ENCODE measurements at places on chromosomes 1 and 21.

DNA sequence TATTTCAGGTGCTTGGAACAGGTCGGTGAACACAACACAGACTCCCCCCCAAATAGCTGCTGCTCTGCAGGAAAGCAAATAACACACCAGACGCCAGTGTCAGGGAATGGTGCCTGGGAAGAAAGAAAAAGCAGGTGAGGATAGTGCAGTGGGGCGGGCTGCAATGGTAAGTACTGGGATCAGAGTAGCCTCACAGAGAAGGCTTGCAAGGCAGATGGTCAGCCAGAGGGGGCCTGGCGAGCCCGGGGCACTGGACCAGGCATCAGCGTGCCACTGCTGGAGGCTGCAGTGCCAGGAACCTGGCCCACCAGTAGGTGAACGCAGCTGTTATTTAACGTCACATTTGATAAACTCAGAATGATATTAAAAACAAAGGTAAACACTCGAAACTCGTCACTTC lies 60.0 kb downstream of the POFUT2 start:
- no peak for DNase-seq

GRCh38 chr1:164836614-164837018 lies 277.6 kb downstream of the PBX1 start:
- no peak for DNase-seq

GRCh38 chr21:39003982-39004633 lies 179.1 kb downstream of the PSMG1 start:
- DNase-seq: no peak

DNA sequence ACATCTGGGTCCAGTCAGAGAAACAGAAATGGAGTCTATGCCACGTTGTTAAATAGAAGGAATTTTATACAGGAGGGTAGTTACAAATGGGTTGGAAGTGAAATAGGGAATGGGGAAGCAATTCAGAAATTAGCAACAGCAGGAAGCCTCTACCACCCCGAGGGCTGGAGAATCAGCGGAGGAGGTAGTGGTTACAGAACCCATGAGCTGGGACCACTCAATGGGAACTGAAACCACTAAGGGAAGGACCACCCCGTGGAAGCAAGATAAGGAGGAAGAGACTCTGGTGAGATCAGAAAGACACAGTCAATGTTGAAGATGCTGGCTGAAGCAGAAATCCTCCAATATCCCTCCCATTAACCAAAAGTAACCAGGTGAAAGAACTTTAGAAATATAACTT lies 15.5 kb upstream of the MAST2 start:
- DNase-seq: no peak

DNA sequence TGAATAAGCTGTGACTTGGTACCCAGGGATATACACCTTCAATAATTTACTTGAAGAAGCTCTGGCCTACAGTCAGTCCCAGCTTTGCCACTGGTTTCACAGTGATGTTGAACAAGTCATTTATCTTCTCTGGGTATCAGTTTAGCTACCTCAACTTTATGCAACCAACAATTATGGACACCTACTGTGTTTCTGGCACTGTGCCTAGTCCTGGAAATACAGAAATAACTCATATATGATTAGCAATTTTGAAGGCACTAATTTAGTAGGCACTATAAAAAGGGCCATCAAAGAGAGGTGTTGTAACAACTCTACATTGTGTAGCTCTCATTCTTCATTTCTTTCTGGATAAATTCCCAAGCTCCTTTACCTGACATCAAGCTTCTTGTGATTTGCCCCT lies 88.6 kb upstream of the SPATA6 start:
- DNase-seq: no peak

DNA sequence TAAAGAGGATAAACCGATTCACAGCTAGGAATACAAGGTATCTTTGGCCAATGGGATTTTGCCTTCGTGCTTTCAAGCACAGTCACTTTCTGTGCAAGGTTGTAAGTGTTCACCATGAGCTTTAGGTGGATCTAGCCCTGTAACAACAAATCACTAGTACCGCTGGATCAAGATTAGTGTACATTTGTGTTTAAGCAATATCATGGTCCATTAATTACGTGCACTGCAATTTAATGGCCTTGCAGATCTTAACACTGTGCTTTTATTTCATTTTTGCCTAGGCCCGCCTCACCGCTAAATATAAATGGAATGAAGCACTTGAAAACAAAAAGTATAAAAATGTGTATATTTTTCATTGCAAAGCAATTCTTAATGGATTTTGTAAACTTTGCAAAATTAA lies 461.1 kb downstream of the DSCAM start:
- DNase-seq: no peak

DNA sequence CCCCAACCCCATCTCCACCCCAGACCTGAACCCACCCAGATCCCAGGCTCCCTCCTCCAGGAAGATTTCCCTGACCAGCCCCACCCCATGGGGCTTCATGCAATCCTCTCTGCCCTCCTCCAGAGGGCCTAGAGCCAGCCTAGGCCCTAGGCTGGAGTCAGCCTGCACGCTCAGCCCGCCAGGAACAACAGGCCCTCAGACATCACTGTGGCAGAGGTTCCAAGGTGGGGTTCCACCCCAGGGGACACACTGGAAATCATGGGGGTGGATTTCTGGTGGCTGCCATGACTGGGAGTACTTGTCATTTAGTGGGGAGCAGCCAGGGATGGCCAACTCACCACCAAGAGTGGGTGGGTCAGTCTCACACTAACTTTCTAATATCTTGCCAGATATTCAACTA lies 122.0 kb downstream of the GLIS1 start:
- DNase-seq: no peak

- peak; percentile 49 for DNase-seq
These were observed 648 bp downstream of the ATP1A1 start for GRCh38 chr1:116373431-116374352.

DNA sequence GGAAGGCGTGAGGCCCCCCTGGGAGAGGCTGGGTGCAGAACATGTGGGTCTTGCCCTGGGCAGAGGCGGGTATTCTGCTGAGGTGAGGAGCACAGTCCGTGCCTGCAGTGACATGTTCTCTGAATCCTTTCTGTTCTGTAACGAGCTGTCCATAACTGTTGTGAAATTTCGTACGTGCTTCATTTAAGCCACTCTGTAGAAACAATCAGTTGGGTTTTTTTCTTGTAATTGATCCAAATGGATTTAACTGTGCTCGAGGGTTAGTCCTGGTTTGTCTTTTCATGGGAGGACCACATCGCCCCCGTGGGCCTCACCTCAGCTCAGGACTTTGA lies 45.4 kb upstream of the DIP2A start:
- DNase-seq: no peak

DNA sequence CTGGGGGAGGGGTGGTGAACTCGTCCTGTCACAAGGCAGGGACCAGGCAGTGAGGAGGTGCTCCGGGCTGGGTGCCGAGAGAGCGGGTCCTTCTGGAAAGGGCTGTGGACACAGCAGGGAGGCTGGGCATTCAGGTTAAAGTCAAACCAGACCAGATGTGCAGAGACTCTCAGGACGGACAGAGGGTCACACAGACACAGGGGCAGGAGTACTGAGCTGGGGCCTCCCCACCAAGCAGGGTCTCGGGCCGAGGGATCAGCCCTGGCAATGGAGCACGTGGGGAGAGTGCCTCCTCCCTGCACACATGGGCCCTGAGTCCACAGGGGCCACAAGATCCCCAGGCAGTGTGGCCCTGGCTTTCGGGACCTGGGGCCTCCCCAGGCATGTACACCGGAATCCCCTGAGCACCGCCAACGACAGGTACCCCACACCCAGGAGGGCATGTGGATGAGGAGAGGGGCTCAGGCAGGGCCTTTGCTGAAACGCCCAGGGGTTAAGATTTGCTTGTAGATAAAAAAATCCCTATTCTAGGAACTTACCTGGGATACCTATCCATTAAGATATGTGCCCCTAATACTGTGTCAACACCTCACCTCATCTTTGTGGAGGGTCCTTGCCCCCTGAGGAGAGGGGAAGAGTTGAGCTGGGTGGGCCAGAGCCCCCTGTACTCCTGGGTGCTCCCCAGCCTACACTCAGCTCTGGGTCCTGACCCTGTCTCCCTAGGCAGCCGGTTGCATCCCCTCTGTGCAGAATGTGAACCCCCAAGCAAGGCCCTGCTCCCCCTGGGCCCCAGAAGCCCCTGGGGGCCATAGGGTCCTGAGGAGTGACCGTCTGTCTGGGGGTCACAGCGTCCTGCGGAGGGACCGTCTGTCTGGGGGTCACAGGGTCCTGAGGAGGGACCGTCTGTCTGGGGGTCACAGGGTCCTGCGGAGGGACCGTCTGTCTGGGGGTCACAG lies 46.9 kb upstream of the ADARB1 start:
- DNase-seq: no peak

- no peak for DNase-seq
These were observed 169.5 kb upstream of the USP24 start for GRCh38 chr1:55384637-55385036.

GRCh38 chr1:113185463-113186104 lies 112.6 kb downstream of the LRIG2 start:
- no peak for DNase-seq

DNA sequence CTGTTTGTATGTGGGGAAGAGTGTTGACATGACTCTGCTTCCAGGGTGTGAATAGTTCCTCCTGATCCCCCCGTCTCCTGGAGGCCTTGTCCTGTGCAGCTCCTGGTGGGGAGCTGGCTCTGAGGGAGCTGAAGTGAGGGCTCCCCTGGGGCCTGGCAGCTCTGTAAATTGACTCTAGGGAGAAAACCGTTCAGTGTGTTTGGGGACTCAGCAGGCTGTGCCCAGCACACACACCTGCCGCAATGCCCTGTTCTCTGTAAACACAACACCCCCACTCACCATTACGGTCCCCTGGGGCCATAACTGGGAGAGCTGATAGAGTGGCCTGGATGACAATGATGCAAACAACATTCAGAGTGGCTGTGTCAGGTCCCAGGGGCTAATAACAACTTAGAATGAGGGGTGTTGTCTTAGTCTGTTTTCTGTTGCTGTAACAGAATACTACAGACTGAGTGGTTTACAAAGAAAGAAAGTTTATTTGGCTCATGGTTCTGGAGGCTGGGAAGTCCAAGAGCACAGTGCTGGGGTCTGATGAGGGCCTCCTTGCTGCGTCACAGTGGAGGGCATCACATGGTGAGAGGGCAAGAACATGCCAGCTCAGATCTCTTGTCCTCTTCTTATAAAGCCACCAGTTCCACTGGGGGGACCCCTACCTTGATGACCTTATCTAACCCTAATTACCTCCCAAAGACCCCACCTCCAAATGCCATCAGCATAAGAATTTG lies 15.3 kb downstream of the ADORA1 start:
- no peak for DNase-seq

- DNase-seq: no peak
These were observed 744 bp upstream of the DDX20 start for GRCh38 chr1:111754984-111755330.

DNA sequence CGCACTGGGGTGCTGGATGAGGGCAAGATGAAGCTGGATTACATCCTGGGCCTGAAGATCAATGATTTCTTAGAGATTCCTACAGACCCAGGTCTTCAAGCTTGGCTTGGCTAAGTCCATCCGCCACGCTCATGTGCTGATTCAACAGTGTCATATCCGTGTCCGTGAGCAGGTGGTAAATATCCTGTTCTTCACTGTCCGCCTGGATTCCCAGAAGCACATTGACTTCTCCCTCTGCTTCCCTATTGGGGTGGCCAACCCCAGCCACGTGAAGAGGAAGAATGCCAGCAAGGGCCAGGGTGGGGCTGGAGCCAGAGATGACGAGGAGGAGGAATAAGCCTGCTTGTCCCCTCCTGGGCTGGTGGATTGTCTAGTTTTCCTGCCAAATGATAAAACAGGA lies 2.2 kb upstream of the CBR3 start:
- DNase-seq: no peak

DNA sequence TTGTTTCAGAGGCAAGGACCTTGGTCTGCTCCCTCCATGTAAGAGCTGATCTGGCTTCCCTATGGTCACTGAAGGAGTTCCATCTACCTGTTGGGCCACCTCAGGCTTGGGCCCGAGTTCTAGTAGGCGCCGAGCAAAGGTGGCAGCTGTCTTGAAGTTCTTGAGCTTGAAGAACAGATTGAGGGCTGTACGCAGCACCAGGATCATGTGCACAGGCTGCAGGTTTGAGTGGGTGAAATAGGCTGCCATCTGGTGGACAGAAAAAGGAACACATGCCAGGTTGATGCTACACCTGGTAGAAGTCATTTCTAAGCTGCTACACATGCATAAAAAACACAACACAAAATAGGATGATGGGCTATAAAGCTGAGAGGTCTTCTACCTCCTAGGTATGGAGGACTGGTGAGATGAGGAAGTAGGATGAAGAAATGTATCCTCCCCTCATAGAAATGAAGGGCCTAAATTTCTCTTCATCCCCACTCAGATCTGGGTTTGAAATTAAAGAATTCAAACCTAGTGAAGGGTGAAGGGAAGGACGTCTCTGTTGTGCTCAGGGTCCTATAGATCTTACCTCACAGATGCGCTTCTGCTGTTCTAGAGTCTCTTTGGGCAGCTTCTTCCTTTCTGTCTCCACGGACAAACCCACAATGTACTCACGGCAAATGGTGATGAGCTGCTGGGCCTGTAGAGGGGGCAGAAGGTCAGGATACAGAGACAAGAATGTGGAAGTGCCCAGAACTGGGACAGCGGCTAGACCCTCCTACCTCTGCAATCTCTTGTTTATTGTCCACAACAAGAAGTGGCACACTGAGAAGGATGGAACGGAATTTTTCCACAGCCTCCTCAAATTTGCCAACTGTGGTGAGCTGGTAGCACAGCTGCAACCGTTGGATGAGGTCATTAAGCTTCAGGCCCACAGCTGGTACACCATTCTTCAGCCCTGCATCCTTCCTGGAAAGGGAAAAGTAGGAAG lies 6.6 kb upstream of the PEX19 start:
- DNase-seq: peak; percentile 32

DNA sequence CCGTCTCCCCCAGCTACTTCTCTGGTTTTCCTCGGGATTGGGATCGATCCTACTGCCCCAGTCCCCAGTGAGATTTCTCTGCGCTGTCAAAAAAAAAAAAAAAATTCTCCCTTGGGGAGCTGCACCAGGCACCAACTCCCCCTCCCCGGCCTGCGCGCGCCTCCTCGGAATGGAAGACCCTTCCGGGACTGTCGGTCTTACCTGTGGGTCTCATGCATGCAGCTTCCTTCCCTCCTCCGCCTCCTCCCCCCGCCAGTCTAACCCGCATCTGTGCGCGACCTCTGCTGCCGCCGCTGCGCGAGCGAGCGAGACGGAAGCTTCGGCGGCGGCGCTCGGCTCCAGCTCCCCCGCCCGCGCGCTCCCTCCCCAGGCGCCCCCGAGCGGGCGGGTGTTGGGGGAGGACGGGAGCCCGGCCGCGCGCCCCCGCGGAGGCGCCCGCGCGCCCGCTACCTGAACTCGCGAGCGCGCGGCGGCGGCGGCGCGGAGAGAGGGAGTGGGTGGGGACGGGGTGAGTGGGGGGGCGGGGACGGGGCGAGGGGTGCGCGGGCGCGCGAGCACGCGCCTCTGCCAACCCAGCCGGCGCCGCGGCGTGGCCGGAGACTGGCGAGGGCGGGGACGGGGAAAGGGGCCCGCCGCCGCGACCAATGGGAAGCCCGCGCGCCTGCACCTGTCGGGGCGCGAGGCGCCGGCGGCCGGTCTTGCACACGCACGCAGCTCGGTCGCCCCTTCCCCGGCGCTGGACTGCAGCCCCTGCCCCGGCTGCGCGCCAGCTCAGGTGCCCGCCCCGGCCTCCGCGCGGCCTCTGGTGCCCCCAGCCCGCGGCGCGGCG lies at the start of gene SUSD4:
SUSD4 (minus strand) TSS at position 321 of the 829 bp plus-strand sequence. CDS start 751 bp downstream, outside the sequence.
- DNase-seq: peak; percentile 37

Data from stimulated activated CD4-positive, alpha-beta T cell treated with anti-CD3 and anti-CD28 coated beads, Interleukin-4, amount 100 ng/mL, for 48 hours (primary cell).